AG09319 (cell line): ENCODE measurements at places on chromosomes 6 and 20.

DNA sequence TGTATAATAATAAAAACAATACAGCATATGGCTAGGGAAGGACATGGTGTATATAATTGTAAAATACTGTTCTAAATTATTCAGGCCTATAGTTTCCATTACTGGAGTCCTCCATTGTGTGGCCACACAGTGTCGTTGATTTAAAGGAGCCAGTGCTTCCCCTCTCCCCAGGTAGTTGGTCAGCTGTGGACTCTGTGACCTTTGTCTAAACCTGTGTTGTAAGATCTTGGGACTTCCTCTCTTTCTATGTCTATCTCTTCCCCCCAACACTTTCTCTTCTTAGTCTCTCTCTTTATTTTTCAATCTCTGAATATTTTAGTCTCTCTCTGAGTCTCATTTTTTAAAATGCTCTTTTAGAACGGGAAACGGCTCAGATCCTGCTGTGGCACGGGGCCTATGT, 35.6 kb downstream of the BRPF3 start:
- no peak for DNase-seq

GRCh38 chr6:30888816-30889495, 4.6 kb downstream of the DDR1 start:
- DNase-seq, result no peak

DNA sequence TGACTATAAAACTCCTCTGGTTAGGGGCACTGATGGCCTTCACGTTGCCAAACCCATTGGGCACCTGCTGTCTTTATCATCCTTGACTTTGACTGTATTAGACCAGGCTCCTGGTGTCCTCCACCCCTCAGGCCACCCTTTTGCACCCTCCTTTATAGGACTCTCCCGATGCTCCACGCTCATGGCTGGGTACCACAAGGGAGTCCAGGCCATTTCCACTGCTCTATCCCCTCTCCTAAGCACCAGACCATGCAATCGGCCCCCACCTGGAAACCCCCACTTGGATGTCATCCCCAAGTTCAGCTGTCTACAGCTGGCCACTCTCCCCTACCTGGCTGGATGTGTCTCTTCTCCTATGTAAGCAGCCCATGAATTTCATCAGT, 115.2 kb downstream of the TOX2 start:
- no peak for DNase-seq

DNA sequence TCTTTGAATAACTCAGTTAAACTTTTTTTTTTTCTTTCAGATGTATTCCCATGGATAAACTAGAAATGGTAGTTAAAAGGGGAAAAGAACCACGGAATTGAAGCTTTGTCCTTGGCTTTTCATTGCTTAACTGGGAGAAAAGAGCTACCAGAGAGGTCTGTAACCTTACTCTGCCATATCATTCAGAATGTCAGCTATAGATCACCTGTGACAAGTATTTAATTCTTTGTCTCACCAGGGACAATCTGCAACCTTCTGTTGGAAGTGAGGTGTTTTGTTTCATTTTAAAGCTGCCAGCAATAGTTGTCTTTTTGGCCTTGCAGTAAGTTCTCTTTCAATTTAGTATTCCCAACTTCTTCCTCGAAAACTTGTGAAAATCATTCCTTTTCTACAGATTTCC, 618.4 kb downstream of the FRK start:
- no peak for DNase-seq

GRCh38 chr6:4723383-4723782, 52.8 kb upstream of the CDYL start:
- DNase-seq, result no peak

DNA sequence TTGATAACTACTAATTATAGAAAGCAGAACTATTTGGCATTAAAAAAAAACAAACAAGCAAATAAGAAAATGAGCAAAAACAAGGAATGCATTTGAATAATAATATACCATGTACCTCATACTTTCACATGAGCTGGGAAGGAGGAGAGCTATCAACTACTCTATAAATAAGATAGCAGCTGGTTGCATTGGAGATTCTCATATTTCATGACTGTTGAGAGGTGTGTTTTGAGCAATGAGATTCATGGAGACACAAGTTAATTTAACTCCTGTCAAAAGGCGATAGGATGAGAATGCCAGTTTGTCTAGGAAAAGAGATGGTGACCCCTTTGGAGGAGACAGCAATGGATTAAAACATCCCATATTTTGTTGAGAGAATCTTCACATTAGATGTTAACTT, 348.8 kb upstream of the SPTLC3 start:
- DNase-seq, result no peak

DNA sequence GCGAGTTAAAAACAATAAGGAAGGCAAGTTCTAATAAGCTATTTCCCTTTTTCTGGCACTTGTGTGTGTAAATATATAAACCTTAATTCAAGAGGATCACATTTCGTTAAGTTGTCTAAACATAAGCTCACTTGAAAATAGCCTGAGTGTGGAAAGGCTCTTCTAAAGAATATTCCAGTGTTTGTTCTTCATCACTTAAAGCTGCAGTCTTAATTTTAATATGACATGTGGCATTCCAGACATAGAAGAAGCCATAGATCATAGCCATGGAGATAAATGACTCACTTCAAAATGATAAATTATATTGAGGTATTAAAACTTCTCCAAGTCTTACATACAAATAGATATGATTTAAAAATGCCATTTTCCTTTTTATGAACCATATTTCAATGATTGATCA, 42.1 kb downstream of the IYD start:
- no peak for DNase-seq

GRCh38 chr20:32149566-32150170, 40.2 kb downstream of the TM9SF4 start:
- no peak for DNase-seq

DNA sequence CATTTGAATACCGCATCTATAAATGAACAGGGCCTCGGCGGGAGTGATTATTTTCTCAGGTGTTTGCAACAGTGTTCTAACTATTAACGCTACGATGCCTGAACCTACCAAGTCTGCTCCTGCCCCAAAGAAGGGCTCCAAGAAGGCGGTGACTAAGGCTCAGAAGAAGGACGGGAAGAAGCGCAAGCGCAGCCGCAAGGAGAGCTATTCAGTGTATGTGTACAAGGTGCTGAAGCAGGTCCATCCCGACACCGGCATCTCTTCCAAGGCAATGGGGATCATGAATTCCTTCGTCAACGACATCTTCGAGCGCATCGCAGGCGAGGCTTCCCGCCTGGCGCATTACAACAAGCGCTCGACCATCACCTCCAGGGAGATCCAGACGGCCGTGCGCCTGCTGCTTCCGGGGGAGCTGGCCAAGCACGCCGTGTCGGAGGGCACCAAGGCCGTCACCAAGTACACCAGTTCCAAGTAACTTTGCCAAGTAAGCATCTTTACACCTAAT, 70.9 kb downstream of the HFE start:
- no peak for DNase-seq

- DNase-seq, result no peak
Measured at GRCh38 chr20:59273739-59274357, 26.6 kb upstream of the EDN3 start.

GRCh38 chr6:34391786-34392496, 528 bp downstream of the NUDT3 start:
- DNase-seq, result no peak

GRCh38 chr20:23335521-23335920, 15.1 kb upstream of the NXT1 start:
- no peak for DNase-seq

DNA sequence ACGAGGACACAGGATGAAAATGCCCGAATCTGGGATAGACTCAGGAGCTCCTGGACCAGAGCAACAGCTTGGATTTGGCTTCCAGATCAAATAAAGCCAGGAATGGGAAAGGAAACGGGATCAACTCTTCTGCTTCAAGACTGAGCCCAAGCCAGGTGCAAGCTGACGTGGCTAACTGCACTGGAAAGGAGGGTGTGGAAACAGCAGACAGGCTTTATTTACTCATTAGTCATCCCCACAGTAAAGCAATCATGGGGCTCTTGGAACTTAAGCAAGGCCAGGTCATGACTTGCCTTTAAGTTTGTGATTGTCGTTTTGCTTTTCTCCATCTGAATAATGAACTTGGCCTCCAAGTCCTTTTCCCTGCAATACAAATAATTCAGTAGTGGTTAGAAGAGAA, 45.2 kb downstream of the KIF16B start:
- DNase-seq, result peak; percentile 76

DNA sequence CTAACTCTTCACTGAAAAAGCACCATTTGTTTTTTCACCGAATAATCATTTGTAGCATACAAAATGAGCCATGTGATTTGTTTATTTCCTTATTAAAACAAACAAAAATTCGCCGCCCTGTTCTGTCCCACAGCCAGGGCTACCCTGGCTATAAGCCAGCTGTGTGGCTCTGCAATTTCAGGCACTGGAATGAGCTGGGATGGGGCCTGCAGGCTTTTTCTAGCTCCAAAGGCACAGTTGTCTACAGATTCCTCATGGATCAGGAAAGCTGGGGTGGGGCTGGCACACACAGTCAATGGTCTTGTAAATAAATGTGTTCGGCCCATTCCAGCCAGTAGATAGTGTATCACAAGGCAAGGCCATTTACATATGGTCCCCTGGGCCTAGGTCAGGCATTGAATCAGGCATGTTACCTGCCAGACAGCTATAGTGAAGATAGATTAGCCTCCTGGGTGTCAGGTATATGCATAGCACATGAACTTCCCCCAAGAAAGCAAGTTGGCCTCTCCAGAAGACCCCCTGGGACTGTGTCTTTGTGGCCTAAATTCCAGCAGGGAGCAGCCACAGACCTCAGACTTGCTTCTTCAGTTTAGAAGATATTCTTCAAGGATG, 608.9 kb downstream of the MAFB start:
- no peak for DNase-seq

- DNase-seq, result no peak
Measured at GRCh38 chr20:7274870-7275269, 507.4 kb downstream of the BMP2 start.

GRCh38 chr20:49894073-49894470, 21.3 kb downstream of the SPATA2 start:
- DNase-seq, result no peak
